KBM-7 (cell line): ENCODE measurements at places on chromosomes 5 and 9.

GRCh38 chr9:113634596-113635515, 171.3 kb downstream of the RGS3 start:
- no peak for DNase-seq

DNA sequence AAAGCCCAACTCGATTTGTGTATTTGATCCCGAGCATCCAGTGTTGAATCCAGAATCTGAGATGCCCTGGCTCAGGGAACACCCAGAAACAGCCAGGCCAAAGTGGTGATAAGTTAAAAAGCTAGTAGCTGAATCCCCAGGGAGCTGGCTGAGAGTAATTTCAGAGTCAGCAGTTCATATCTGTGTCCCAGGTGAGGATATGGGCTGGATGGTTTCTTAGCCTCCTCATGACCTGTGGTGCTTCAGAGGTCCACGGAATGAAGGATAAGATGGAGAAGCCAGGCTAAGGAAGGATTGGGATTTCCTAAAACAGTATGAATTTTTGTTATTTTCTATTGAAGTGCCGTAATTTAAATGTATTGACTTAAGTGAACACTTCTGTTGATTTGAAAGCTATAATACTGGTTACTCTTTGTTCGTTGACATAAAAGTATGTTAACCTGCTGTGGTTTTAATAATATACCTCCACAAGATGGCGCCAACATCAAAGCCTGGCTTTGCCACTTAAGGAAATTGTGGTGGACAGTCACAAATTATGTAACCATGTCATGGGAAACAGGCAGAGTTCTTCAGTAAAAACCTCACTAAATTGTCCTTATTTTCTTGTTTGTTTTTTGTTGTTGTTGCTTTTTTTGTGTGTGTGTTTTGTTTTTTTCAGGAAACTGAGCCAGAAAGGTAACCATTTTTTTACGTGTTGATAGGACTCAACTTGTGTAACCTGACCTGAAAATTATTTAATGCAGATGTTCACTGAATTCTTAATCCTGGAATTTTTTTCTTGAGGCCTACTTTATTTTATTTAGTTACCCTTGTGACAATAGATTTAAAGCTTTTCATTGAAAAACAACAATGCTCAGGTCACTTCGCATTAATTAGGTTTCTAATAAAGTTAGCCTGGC, 11.4 kb downstream of the MTAP start:
- DNase-seq, result peak; percentile 81

DNA sequence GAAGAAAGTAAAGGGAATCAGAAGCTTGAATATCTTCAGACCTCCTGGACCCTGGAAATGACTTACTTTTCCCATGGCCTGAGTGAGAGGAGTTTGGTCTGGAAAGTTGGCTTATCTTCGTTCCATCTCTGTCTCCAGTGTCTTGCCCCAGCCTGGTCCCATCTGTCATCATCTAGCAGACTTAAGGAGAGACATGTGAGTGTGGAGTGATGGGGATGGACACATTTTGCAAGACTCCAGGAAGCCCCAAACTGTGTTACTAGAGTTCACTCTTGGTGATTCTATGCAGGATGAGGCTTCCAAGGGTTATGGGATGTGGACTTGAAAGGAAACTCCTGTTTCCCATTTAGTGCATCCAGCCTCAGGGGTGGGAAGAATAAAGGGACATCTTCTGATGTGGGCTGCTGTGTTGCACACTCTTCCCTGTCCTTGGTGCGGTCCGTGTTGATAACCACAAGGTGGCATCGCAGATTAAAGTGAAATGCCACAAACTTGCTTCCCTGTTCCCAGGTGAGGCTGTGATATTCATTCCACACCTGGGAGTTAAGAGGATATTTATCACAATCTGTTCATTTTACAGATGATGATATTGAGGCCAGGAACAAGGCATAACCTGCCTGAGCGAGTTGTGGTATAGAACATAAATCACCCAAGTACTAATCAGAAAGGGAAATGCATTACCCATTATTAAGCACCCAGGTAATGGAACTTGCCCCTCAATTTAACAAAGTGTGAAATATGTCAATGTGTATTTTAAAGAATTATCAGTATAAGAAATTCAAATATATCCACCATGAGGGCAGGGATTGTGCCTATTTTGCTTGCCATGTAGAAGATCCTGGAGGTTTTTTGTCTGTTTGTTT, 269.9 kb upstream of the PAPPA start:
- DNase-seq, result peak; percentile 8

DNA sequence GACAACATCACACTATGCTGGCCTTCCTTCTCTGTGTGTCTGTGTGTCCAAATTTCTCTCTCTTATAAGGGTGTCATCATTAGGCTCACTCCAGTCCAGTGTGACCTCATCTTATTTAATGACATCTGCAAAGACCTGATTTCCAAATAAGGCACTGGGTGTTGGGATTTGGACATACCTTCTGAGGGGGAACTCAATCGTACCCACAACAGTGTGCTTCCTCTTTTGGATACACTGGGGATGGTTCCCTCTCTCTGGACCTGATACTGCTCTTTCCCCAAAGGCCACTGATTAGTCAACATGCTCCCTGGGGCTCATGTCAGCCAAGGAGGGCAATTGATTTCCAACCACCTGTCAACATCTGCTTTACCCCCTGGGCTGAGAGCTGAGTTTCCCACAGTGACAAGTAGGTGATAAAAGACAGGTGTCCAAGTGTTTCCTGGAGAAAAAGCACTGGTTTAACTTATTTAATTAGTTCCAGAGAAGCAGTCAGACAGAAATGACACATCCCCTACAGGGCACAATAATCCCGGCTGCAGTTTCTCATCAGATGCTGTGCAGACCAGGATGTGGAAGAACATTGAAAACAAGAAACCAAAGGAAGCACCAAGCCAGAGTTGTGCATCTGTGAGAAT, 17.8 kb upstream of the CEP72 start:
- DNase-seq, result peak; percentile 22

DNA sequence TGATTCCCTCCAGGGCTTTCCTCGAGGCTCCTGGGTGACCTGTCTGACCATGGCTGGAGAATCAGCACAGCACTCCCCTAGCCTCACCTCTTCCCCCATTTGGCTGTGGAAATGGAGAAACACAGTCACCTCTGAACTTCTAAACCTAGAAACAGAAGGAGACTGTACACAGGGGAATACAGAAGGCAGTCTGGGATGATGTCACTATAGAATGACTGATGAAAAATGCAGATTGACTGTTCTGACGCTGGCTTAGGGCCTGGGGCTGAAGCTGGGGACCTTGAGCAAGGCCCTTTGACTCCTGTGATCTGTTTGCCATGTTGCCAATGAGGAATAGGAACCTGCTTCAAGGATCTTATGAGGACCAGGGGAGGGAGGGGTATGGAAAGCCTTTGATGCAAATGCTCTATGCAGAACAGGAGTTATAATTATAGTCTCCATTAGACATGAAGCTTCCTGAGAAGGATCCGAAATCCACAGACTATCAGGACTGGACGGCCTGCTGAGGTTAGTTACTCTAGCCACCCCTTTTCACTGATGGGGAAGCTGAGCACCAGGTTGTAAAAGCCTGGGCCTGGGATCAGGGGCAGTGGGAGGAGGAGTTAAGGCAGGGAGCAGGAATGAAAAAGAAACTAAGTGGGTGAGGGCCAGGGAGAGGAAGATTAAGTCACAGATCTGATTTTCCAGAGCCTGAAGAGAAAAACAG, 24.4 kb upstream of the ANXA6 start:
- no peak for DNase-seq

DNA sequence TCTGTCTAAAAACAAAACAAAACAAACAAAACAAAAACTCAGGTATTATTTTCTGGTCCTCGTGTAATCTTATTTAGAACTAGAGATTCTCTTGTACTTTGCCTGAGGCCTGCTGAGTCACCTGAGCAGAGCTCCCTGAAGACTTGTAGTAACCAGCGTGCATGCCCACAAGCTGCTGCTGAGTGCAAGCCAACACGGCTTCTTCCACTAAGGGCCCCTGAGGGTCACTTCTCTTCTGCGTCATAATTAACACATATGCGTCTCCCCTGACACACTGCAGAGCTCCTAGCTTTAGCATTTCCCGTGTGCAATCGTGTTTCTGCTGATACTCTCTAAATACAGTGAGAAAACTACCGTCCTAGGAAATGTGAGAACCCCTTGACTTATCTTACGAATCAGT, 10.9 kb upstream of the NDFIP1 start:
- DNase-seq, result no peak

DNA sequence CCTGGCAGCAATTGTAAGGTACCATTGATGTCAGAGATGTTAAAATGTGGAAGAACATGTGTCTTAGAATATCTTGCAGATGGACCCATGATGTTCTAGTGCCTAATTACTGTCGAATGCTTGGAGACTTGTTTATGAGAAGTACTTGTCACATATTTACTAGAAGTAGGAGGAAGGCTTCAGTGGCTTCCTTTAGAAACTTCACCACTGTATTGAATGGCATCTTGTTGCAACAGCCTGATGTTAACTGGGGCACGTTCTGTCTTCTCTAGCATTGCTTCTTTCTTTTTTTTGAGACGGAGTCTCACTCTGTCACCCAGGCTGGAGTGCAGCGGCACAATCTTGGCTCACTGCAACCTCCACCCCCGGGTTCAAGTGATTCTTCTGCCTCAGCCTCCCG, 16.5 kb downstream of the UGCG start:
- DNase-seq, result no peak

- peak; percentile 34 for DNase-seq
These were observed 88.6 kb downstream of the LMX1B start for GRCh38 chr9:126702151-126703001.
